Activated CD8-positive, alpha-beta T cell treated with anti-CD3 and anti-CD28 coated beads, Interleukin-2, amount 10 ng/mL, durations not matched to agents 7 days and 5 days (primary cell): ENCODE measurements at places on chromosomes 4 and X.

GRCh38 chr4:126533146-126533805 lies 1099.5 kb upstream of the INTU start:
- DNase-seq, result no peak

GRCh38 chr4:153036931-153037482 lies 100.9 kb downstream of the FHDC1 start:
- no peak for DNase-seq

- DNase-seq, result no peak
Observed at GRCh38 chr4:56674984-56675383, 6.1 kb downstream of the HOPX start.

GRCh38 chr4:162232349-162232748 lies 68.5 kb upstream of the FSTL5 start:
- DNase-seq, result no peak

DNA sequence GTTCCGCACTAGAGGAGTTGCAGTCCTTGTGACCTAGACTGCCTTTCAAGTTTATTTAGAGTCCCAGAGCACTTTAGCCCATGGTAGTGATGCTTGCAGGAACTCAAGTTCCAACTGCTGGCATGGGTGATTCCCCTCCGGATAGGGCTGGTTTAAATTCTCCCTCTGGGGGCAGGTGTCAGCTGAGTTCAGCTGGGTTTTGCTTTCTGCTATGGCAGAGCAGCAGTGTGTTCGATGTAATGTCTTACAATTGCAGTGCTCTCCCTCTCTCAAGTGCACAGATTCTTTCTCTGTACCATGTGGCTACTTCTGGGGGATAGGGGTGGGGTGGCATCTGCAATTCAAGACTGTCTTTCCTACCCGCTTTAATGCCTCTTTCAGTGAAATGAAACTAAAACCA lies 164.8 kb upstream of the ZIC3 start:
- DNase-seq, result no peak

DNA sequence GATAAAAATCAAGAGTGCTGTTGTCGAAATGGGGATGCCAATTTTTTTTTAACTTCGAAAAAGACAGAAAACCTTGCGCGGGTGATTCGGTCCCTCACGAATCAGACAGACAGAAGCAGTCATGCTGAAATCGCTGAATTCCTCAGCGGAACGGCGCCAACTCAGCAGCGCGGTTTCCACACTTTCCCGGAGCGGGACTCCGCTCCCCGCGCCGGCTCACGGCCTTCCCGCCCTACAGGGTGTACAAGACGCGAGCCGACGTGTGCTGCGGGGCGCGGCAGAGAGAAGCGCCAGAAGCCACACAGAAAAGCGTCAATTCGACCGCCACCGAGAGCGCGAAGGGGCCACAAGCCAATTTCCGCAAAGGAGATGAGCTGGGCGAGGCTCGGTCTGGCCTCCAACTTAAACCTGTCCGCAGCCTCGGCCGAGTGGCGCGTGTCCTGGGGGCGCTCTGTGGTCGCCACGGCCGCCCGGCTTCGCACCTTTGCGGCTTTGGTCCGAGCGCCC lies 1.3 kb downstream of the NEXMIF start:
- peak; percentile 21 for DNase-seq

DNA sequence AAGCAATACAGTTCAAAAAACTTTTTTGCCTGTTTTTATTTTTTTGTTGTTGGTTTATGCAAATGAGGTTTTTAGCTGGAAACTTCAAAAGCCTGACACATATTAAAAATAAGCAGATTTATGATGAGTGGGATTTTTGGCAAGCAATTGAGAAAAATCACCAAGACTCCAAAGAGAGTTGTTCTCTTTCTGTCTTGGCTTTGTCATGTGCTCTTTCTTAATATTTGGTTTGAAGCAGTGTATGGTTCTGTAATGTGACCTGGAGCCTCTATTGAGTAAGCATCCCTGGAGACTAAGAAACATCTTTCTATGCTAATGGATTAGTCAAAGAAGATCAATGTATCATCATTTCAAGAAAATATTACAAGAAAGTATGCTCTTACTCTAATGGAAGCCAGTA lies 11.7 kb downstream of the TRIM2 start:
- DNase-seq, result no peak

DNA sequence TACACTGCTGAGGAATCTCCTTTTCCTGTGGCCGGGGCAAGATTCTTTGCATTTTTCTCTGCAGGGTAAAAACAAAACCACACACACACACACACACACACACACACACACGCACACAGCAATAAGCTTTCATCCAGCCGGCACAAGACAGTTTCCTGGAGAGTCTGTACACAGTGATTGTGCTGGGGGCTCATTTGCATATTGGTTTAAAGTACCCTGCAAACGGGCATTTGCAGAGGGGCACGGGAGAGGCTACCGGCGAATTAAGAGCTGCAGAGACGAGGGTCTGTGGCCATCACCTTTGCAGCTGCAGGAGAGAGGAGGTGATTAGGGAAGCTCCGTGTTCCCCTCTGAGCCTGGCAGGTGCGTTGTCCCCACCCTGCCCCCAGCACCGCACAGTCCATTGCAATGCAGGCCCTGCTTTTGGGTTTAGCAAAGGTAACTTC lies 219.9 kb downstream of the SHOX start:
- no peak for DNase-seq

- DNase-seq, result no peak
Observed at GRCh38 chrX:140431521-140431920, 73.3 kb downstream of the SOX3 start.

GRCh38 chr4:148955564-148956297 lies 513.5 kb upstream of the NR3C2 start:
- DNase-seq, result no peak

GRCh38 chr4:75432683-75433082 lies 81.5 kb downstream of the RCHY1 start:
- DNase-seq, result no peak

GRCh38 chrX:1006156-1006730 lies 206.2 kb downstream of the CRLF2 start:
- no peak for DNase-seq

- DNase-seq, result peak; percentile 40
Observed at GRCh38 chr4:99855678-99856077, 38.5 kb downstream of the LAMTOR3 start.

DNA sequence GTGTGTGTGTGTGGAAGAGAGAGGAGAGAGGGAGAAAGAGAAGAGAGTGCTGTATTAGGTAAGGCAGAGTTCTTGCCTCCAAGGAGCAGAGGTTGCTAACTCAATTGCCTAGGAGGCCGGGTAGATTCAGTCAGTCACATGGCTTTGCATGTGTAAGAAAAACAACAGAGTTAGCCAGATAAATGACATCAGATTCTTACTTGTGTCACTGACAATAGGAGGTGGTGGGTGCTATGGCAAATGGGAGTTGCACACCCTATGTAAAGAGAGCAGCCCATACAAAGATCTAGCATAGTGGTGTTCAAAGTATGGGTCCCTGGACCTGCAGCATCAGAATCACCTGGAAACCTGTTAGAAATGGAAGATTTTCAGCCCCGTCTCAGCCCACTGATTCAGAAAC lies 14.4 kb upstream of the PGRMC2 start:
- DNase-seq, result no peak

DNA sequence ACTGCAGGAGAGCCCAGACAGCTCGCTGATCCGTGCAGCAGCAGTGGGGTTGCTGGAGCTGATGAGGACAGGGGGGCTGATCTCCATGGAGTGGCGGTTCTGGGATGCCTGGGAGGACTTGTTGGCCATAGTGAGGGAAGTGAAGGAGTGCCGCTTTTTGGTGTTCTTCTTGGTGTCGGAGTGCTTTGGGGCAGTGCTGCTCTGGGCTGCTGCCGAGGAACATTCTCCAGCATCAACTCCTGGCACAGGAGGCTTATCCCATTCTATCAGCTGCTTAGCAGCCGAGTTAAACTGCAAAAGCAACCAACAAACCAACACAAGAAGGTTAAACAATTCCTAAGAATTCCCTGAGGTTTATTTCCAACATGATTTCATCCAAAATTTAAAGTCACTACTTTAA lies 126.3 kb upstream of the CBR4 start:
- DNase-seq, result no peak

- DNase-seq, result no peak
Observed at GRCh38 chr4:151035911-151036310, 20.8 kb upstream of the LRBA start.

DNA sequence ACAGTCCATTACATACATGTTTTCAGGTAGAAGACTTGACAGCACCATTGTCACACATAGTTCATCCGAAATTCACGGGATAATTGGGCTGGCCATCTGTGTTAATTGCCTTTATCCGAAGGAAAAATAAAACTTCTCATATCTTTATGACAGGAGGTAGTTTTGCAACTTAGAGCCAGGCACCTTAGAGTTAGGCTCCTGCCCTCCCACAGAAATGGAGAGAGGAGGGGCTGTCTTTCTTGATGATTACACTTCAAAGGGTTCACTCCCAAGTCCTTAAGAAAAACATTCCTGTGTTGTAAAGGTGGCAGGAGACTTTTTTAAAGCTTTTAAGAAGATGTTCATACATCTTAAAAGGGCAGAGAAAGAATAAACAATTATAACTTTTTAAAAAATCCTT lies 10.5 kb upstream of the SCARB2 start:
- no peak for DNase-seq

GRCh38 chr4:149823769-149824221 lies 8.2 kb upstream of the IQCM start:
- no peak for DNase-seq

GRCh38 chrX:30570505-30570904 lies 7.1 kb downstream of the TASL start:
- DNase-seq, result no peak

DNA sequence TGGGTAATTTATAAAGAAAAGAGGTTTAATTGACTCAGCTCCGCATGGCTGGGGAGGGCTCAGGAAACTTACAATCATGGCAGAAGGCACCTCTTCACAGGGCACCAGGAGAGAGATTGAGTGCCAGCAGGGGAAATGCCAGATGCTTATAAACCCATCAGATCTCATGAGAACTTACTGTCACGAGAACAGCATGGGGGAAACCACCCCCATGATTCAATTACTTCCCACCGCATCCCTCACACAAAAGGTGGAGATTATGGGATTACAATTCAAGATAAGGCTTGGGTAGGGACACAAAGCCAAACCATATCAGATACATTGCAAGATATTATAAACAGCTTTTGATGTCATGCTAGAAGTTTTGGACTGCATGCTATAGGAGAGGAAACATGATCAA lies 204.3 kb downstream of the VEGFC start:
- no peak for DNase-seq

DNA sequence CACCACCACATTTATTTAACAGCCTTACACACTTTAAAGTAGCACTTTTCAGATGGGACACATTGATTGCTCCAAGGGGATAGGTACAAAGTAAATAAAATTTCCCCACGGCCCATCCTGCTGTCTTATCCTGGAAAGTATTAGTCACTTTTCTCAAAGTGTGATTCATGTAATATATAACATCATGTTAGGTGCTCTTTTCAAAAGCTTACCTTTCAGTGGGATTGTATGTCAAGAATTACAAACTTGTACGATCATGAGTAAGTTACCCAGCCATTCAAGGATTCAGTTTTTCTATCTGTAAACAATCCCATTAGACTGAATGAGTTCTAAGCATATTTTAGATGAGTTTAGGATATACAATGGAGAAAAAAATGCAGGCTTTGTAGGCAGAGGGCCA lies 876.6 kb upstream of the GRID2 start:
- DNase-seq, result no peak

GRCh38 chr4:15410750-15411149 lies 17.1 kb upstream of the C1QTNF7 start:
- peak; percentile 56 for DNase-seq

GRCh38 chr4:142322996-142323395 lies 523.1 kb downstream of the INPP4B start:
- no peak for DNase-seq

- peak; percentile 68 for DNase-seq
Observed at GRCh38 chr4:79917246-79917645, 155.8 kb downstream of the ANTXR2 start.
